Esophagus muscularis mucosa (tissue), 4 donors: ENCODE measurements at places on chromosomes 5 and 9. TPM values are rescaled to one million over a fixed set of nuclear protein-coding genes. Genes with fewer than 3 reads are reported as not detected.

ANKS6 gene
- total RNA-seq: 26.4 TPM

BSPRY gene
- 0.83 TPM for total RNA-seq

PCDHB14 gene
- 9.9 TPM for total RNA-seq

SNX30 gene
- 10.2 TPM for total RNA-seq

ANXA2R gene
- total RNA-seq: 1.5 TPM

MOB3B gene
- total RNA-seq: 9.6 TPM

ICE1 gene
- total RNA-seq: 31.6 TPM

SERF1A gene
- 16.2 TPM for total RNA-seq

C7 gene
- 829 TPM for total RNA-seq

RFX3 gene
- total RNA-seq: 5.0 TPM

ANKRD31 gene
- total RNA-seq: under 0.01 TPM

WDR38 gene
- not detected for total RNA-seq

PRDM9 gene
- total RNA-seq: not detected

ADCY2 gene
- total RNA-seq: 5.1 TPM

ECM2 gene
- 8.1 TPM for total RNA-seq

ADRB2 gene
- total RNA-seq: 4.6 TPM

FOXE1 gene
- total RNA-seq: not detected

PAEP gene
- total RNA-seq: not detected

PCDHB9 gene
- 2.4 TPM for total RNA-seq

TAF11L11 gene
- not detected for total RNA-seq

FRRS1L gene
- 7.6 TPM for total RNA-seq

GAPT gene
- 0.80 TPM for total RNA-seq

PLAC8L1 gene
- total RNA-seq: not detected

CDKN2B-AS1 gene
- 0.86 TPM for total RNA-seq

MED27 gene
- total RNA-seq: 12.9 TPM

CDK9 gene
- total RNA-seq: 68.3 TPM

TRPM3 gene
- not detected for total RNA-seq

PCDHGA2 gene
- total RNA-seq: 5.4 TPM

GLDC gene
- total RNA-seq: 2.5 TPM

RGMB gene
- 198 TPM for total RNA-seq

ANKDD1B gene
- total RNA-seq: 0.83 TPM

ABO gene
- 0.33 TPM for total RNA-seq

MGAT1 gene
- total RNA-seq: 132 TPM

FNBP1 gene
- 262 TPM for total RNA-seq

ARL14EPL gene
- total RNA-seq: not detected

QRFP gene
- not detected for total RNA-seq

KCNT1 gene
- 0.06 TPM for total RNA-seq

FUBP3 gene
- total RNA-seq: 46.5 TPM

PROP1 gene
- total RNA-seq: not detected

IL4 gene
- total RNA-seq: not detected

ROPN1L gene
- total RNA-seq: 0.63 TPM

PCDHGA1 gene
- total RNA-seq: 0.83 TPM

TRIM36 gene
- 5.7 TPM for total RNA-seq

SHC3 gene
- total RNA-seq: 3.3 TPM

JAKMIP2 gene
- total RNA-seq: 1.7 TPM

POU5F2 gene
- 1.3 TPM for total RNA-seq

SPZ1 gene
- total RNA-seq: not detected

SCGB3A2 gene
- not detected for total RNA-seq

C5orf52 gene
- total RNA-seq: not detected

INSYN2B gene
- not detected for total RNA-seq

CDHR2 gene
- not detected for total RNA-seq

ORM1 gene
- not detected for total RNA-seq

F12 gene
- total RNA-seq: not detected

CDO1 gene
- 2.5 TPM for total RNA-seq

PCDHGB6 gene
- 8.1 TPM for total RNA-seq

DMRTA1 gene
- 4.6 TPM for total RNA-seq

LTC4S gene
- total RNA-seq: 7.9 TPM

GKAP1 gene
- 12.3 TPM for total RNA-seq

CFAP90 gene
- not detected for total RNA-seq

DMRT1 gene
- not detected for total RNA-seq
